ENCODE measurements at places on chromosomes 7 and 10. TPM values are rescaled to one million over a fixed set of nuclear protein-coding genes. Genes with fewer than 3 reads are reported as not detected.

DNA sequence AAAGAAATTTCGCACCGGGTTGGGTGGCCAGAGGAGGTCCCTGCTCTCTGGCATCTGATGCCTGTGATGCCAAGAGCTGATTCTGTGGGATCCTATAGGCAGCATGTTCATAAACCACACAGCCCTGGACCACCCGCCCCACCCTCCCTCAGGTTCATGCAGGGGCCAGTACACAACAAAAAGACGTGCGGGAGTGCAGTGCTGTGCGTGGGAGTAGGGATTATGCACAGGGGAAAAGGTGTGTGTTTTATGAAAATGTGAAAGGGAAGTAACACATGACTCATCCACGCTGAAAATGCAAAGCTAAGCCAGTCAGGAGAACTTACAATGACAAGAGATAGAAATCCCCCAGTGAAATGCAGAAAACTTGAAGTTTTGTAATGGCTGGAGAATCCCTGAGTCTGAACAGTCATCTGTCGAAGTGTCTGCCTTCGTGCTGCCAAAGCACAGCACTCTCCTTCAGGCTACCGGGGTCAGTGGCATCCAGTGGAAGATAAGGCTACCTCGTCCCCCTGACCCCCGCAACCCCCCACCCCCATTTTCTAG lies 1.1 kb downstream of the KIAA1217 start:
- DNase-seq, result peak; percentile 81

Gene ANKRD30A
- total RNA-seq, result not detected

Gene VPS41
- total RNA-seq, result 107 TPM

GRCh38 chr7:155213955-155214740 lies 83.5 kb upstream of the INSIG1 start:
- DNase-seq, result peak; percentile 78

- no peak for DNase-seq
Observed at GRCh38 chr7:143250822-143251221, 12.4 kb upstream of the GSTK1 start.

DNA sequence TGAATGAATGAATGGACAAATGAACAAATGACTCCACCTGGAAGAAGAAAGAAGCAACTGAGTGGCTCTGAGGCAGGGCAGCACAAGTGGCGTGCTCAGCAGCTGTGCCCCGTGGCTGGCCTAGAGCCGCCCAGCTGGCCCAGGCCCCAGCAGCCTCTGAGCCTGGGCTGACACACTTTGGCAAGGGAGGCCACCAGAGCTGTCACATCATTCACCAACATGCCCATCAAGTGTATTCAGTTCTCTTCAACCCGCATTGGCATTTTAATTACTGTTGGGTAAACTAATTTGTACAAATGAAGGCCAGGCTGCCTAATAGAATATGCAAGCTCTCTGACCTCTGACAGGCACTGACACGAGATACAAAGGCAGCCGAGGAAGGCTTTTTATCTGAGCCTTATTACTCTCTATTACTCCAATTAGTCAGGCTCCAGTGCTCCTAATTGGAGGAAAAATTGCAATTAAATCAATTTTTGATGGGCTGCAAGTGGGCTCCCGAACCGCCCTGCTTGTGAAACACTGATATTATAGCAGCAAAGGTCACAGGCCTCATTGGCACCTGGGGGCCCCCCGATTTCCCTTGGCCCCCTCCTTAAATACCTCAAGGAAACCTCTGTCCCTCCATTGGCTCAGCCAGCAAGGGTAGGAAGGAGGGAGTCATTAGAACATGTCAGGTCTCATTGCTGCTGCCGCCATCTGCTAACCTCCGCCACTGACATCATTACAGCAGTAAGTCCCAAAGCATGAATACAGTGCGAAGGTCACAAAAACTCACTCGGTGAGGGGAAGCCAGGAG lies 41.9 kb downstream of the DPCD start:
- no peak for DNase-seq

Gene GJD4
- total RNA-seq, result under 0.01 TPM

GRCh38 chr7:55496906-55497305 lies 75.4 kb downstream of the VOPP1 start:
- no peak for DNase-seq

- DNase-seq, result no peak
Observed at GRCh38 chr10:78197628-78198272, 164.1 kb downstream of the RPS24 start.

DNA sequence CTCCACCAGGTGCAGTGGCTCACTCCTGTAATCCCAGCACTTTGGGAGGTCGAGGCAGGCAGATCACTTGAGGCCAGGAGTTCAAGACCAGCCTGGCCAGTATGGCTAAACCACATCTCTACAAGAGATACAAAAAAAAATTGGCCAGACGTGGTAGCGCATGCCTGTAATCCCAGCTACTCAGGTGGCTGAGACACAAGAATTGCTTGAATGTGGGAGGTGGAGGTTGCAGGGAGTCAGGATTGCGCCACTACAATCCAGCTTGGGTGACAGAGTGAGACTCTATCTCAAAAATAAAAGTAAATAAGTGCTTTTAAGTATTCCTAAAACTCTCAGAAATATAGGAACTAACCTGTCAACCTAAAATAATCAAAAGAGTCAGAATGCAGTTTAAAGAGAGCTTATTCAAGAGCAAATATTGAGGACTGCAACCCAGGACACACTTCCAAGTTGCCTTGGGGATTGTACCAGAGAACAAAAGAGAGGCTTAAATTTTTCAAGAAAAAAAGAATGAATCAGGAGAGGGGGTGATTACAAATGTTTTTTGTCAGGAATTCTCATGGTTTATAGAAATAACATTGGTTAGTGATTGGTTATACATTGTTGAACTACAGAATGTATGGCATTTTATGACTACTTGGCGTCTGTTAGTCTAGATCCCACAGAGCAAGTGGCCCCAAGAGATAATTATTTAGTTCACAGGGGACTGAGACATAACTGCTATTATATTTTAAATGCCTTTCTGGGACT lies 33.2 kb upstream of the PPP1R9A start:
- DNase-seq, result no peak

- peak; percentile 72 for DNase-seq
Observed at GRCh38 chr10:61992671-61993668, 91.5 kb downstream of the ARID5B start.

DNA sequence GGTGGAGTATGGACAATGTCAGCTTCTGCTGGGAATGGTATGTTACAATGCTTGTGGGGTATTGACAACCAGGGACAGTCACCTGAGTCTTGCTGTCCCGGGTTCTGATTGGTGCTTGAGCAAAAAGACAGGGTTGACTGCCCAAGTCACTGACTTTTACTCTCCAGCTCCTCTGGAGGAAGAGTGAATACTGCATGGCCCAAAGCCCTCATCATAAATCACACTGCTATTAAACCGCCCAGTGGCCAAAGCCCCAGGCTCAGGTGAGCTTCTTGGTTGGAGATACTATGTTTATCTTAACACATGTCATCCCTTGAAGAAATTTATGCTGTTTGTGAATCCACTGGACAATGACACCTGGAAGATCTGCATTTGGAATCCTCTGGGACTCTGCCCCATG lies 90.0 kb upstream of the IGFBP3 start:
- DNase-seq, result no peak

DNA sequence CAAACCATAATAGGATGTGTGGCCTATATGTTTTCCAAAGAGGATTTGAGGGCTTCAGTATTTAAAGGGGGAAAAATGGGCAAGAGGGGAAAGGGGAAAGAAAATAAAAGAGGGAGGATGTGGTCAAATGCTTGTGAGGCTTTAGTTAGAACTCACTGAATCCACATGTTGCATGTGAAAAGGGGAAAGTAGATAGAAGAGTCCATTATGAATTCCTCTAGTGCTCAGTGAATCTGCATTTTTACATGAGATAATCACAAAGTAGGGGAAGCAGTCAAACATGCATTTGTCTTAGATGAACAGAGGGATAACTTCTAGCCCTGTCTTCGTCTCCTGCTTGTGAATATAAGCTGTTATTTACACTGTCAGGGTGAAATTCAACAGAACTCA lies 24.6 kb upstream of the AKAP9 start:
- no peak for DNase-seq

Gene ANKRD1
- total RNA-seq, result 27.7 TPM

Gene KEL
- not detected for total RNA-seq

Gene CCL26
- total RNA-seq, result 1.5 TPM

DNA sequence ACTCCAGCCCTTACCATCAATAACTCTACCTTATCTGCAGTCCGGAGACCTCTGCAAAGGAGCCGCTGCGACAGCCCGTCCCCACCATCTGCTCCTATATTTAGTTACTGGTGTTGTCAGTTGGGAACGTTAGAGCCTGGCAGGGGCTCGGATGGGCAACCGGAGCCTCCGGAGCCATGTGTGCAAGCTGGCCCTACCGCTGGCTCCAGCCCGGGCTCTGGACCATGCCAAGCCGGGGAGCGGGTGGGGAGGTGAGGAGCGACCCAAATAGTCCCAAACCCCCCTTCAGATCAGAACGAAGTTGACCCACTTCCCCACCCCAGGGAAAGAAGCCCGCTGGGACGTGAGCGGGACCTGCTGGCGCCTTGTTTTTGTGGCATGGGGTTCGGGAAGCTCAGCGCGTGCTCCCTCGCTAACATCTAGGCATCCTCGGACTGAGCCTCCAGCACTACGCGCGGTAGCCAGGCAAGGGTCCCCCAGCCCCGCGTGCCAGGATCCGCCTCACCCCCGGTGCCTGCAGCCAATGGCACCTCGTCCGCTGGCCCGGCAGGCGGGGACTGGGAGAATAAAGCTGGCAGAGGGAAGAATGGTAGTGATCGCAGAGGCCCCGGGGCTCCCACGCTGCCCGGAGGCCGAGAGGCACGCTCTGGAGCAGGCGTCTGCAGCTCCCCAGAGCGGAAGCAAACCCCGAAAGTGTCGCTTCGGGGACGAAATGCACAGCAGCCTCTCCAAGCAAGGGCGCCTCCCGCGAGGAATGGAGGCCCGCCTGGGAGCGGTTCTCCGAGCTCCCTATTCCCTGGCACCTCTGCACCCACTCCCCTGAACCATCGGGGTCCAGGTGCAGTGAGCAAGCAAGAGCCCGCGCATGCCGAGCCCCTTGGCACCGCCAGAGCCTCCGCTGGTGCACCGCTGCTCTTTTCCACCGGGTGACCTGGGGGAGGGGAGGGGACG lies 679 bp downstream of the LRRC20 start:
- peak; percentile 93 for DNase-seq

Gene HABP2
- total RNA-seq, result not detected

DNA sequence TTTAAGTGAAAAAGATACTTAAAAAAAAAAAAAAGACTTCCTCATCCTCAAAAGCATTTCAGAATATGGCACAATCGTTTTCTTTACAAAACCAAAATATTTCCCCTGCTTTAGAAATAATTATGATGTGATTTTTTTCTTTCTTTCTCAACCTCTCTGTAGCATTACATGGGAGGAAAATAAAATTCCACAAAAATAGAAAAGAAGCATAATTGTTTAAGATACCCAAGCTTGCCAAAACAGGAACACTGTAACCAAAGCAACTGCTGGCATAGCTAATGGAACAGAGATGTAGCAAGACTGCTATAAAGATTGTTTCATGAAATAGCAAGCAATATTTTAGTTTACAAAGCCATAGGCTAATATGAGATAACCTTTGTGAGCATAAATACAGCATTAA lies 75.6 kb upstream of the GPR22 start:
- peak; percentile 38 for DNase-seq

DNA sequence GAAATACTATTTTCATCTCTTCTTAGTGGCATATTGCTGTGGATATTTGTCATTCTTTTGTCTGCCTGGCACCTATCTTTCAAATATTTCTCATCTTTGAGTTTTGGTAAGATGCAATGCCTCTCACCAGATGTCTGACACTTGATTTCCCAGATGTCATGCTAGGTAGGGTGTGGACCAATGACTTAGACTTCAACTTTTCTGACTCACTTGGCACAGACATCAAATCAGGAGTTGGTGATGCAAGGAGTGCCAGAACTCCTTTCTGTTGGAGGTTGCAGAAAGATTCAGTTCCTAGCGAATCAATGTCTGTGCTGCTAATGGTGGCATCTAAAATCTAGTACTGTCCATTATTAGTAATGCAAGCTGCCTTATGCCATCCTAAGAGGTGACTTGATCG lies 216.9 kb upstream of the FERD3L start:
- DNase-seq, result peak; percentile 45

Gene SFRP5
- total RNA-seq, result not detected

DNA sequence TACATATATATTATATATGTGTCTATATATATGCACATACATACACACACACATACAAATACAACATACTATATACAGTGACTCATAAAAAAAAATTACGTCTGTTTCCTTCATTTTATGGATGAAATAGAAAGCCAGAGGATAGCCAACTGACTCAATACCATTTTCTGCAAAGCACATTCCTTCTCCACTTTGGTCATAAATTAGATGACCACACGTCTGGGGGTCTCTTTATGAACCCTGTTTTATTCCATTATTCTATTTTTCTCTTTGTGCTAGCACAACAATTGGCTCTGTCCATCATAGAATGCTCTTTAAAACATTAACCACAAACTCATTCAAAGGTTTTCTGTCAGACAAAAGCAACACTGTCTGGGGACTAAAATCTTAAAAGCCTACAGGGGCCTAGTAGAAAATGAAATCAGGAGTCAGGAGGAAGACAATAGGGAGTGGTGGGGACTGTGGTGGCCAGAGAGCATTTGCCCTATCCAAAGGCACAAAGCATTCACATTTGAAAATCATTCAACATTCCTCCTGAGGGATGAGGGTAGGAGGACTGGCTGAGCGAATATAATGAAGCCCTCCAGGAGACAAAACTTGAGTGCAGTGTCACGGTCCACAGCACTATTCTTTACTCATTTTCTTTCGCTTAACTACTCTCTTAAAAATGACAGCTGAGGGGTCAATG lies 4.3 kb downstream of the CUBN start:
- DNase-seq, result no peak
